ENCODE measurements at places on chromosomes 6 and 20.

DNA sequence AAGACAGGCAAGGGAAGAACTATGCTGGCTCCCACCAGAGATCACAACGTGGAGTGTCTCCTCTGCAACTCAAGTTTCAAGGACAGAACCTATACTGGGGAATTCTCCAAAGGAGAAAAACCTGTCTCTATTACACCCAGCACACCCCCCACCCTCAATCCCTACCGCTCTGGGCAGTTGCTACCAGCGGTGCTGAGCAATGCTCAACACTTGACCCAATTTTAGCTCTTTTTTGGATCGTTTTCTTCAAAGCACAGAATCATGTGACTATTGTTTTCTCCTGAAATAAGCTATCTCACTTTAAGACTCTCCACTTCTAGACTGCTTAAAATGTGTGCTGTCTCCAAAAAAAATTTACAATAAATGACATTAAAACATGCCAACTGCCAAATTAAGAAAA lies 23.3 kb downstream of the MAP7 start:
- no peak for DNase-seq

DNA sequence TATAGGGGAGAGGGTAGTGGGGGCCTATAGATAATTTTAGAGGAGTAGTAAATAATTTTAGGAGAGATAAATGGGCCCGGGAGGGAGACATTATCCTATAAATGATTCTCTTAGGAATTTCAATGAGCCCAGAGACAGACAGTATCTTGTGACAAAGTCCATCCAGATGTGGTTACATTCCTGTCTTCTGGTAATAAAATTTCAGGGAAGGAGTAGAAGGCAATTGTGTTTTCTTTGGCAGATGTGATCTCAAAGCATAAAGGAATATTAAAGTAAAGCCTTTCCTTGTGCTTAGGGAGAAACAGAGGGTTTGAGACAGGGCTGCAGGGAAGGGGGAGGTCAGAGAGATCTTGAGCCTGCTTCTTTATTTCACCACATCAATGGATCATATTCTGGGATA lies 979.8 kb upstream of the GJE1 start:
- DNase-seq, result no peak

DNA sequence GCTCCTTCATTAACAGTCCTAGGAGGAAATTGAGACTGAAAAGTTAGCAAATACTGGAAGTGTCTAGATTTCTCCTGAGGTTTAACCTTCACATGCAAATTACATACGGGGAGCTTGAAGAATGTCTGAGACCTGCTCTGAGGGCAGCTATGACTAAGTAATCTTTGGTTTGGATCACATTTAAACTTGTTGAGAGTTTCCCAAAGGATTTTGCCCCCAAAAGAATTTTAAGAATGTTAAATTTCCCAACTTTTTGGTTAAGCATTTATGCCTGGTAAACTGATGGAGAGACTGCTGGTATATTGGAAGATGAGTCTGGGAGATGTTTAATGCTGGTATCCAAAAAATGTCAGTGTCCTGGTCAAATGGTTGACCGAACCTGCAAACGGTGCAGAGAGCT lies 97.0 kb downstream of the RREB1 start:
- no peak for DNase-seq

DNA sequence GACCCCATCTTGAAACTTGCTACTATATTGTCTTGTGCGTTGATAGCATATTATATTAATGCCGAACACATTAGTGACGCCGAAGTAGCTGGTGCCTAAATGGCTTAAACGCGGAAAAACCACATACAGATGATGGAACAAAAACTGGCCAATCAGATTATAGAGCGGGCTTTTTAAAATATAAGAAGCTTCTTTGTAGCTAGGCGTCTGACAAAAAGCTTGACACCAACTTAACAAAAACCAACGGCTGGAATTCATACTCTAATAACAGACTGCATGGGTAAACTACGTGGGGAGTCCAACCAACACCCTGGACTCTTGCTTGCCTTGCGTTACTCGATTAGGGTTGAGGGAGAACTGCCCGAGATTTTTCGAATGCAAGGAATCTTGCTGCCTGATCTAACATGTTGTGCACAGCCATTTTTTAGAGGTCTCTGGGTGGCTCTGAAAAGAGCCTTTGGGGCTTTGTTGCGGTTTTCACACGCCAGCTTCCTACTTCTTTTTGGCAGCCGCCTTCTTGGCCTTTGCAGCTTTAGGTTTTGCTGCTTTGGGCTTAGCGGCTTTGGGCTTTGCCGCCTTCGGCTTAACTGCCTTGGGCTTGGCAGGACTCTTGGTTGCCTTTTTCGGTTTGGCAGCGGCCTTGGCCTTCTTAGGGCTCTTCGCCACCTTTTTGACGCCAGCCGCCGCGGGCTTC lies 45.7 kb downstream of the OR2B2 start:
- peak; percentile 81 for DNase-seq

DNA sequence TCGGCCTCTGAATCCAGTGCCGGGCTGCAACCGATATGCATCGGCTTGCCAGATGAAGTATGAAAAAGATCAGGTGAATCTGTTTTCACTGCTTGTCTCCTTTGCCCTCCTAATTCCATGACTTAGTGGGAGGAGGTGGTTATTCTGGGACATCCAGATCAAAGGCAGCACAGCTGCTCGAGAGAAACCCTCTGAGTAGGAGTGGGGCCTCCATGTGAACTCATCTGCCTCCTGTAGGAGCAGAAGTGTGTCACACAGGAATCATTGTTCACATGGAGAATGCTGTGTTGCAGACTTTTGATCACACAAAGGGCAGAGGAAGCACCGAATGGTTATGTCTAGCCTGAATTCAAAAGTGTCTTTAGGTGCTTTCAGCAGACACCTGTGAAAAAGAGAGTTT lies 73.1 kb upstream of the SLC22A1 start:
- DNase-seq, result no peak

GRCh38 chr6:19873031-19873430 lies 35.9 kb downstream of the ID4 start:
- no peak for DNase-seq

GRCh38 chr20:54070187-54070987 lies at the start of gene BCAS1:
Gene BCAS1, minus strand, starts transcription at chr20:54070594. Its CDS starts 11,876 bp downstream, at chr20:54058718.
- no peak for DNase-seq

- peak; percentile 2 for DNase-seq
These were observed 36.9 kb downstream of the E2F3 start for GRCh38 chr6:20438462-20439070.

DNA sequence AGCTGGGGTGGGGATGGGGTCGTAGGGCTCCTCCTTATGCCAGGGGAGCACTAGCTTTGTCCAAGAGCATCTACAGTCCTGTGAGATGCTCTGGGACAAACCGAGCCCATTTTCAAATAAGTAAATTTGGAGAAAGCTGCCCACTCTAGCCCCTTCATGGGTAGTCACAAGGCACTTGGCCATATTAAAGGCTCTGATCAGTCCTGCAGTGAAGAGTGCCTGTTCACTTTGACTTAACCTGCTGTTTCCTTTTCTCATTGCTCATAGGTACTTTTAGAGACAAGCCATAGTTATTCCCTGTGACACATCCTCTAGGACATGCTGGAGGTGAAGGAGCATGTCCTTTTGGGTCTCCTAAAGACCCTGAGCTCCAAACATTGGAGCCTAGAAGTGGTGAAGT lies 38.4 kb downstream of the FAM110A start:
- DNase-seq, result no peak

DNA sequence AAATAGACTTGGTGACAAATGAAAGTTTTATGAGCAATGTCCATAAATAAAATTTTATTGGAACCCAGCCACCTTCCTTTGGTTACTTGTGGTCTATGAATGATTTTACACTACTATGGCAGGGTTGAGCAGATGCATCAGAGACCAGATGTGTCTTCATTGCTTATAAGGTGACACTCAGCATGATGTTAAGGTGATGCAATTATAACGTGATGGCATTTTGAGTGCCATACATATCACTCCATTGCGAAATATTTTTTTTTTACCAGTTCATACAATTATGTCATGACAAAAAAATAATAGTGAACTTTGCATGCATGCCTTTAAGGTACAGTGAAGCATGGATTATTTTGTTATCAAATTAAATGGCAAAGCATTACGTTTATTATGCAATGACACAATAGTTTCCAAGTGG lies 96.0 kb downstream of the ADTRP start:
- DNase-seq, result no peak

- DNase-seq, result no peak
These were observed 103.6 kb upstream of the NXT1 start for GRCh38 chr20:23246717-23247664.

GRCh38 chr20:47349365-47350180 lies 6.9 kb downstream of the ZMYND8 start:
- no peak for DNase-seq

All from NCI-H2227 treated with DMSO at 0.1 percent for 48 hours (cell line).